T follicular helper cell (primary cell): ENCODE measurements at places on chromosomes 6 and 20.

- no peak for DNase-seq
Measured at GRCh38 chr20:4086771-4087687, 71.7 kb upstream of the RNF24 start.

DNA sequence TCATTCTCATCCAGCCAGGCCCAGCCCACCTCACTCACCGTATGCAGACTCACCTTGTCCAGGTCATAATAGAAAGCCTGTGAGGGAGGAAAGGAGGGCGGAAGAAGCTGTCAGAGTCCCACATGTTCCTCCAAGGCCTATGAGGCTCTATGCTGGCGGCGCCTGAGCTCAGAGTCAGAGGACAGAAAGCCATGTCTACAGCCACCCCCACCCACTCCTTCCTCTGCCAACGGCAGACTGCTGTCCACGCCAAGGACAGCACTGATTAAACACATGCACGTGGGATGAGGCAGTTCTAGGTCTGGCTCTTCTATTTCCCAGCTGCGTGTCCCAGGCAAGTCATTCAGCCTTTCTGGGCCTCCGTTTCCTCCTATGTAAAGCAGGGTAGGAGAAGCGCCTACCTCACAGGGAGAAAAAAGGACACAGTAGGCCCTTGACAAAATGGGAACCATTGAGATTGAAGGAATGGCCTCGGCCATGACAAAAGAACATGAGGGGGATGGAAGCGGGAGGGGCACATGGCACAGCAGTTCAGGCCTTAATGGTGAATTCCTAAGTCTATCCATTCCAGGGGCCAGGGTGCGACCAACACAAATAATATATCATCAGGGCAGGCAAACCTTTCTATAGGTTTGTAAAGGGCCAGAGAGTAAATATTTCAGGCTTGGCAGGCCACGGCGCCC, 80.1 kb downstream of the RIPOR3 start:
- DNase-seq: no peak

DNA sequence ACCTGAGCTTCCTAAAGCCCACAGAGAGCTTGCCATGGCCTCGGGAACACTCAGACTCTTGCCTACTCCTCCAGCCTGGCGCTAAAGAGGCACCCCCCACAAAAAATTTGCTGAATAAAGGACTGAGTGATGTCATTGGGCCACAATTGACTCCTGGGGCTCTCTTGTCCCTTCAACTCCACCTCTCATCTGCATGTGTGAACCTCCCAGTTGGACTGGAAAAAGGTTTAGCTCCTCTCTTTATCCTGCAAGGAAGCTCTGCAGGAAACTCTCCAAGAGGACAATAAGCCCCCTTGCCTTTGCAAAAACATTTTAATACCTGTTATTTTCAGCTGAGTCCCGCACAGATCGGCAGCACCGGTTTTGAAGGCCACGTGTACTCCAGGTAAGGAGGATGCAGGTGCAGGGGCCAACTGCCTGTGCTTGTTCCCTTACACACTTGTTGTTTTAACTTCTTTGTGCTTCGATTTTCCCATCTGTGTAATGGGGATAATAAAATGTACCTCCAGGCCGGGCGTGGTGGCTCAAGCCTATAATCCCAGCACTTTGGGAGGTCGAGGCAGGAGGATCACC, 107.3 kb downstream of the TFAP2C start:
- no peak for DNase-seq

DNA sequence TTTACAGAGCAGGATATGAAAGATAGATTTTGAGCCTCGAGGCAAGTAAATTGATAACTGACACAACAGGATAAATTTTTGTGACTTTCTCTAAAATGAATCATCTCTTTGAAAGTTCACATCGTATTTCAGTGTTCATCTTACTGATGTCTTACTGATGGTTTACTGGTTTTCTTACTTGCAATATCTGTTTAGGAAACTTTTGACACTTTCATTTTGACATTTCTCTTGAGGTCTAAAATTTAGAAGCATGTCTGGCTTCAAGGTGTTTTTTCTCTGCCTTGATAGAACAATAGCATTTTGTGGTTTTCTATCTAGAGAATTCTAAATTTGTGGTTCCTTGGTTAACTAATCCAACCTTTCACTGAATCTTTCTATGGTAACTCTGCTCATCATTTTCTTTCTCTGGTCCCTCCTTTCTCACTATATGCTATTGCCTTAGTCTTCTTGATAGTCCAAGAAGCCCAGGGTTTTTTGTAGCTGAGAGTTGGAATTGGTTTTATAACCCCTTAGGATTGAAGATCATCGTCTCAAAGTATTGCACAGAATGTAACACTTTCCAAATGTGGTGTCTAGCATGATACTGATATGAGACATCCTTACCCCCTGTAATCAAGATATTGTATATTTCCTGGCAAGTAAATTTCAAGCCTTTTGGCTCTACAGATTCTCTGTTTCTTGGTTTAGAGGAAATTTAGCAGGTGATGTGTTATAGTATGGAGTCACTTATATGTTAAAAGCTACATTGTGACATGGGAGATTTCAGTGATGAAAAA, 98.7 kb downstream of the RNF144B start:
- no peak for DNase-seq

DNA sequence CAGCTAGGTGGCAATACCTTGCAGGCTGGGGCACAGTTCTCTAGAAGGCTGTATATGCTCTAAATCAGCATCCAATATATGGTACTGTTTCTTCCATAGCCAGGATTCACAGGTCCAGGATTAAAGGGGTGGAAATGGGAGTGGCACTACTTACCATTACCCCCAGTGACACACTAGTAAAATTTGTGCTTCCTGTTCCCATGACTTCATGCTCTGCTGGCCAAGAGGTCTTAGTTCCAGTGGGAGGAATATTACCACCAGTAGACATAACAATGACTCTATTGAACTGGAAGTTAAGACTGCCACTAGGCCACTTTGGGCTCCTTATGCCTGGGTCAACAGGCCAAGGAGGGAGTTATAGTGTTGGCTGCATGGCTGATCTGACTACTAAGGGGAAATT, 174.3 kb upstream of the TNFAIP3 start:
- DNase-seq: no peak

DNA sequence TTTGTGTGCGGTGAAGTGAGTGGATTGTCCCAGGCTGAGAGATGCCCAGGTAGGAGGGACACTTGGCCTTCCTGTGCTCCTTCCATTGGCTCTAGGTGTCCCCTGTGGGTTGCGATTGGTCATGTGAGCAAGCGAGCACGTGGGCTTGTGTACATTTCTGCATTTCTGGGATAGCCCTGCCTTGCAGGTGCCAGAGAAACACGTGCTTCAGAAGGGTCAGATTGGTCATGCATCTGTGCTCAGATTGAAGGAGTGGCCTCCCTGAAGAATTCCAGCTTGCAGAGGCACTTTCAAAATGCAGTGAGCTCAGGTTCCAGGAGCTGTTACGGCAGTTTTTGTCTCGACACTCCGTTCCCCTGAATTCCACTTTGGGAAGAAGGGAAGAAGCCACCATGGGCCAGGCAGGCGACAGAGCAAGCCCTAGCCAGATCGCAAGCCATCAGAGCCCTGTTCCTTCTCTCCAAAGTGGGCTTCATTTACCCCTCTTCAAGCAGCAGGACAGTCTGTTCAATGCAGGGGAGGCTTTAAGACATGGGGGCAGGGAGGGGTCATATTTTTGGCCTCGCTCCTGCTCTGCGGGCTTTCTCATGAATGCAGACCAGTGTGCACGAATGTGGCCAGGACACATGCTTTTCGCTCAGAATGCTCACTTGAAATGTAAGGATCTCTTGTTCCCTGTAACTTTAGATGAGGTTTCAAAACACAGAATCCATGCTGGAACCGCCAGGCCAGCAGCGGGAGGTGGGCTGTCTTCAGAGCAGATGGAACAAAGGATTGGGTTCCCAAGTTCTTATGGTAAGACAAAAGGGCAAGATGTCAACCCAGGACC, 78.6 kb upstream of the AKAP12 start:
- no peak for DNase-seq

- DNase-seq: no peak
Measured at GRCh38 chr6:15254070-15254975, 8.5 kb downstream of the JARID2 start.

DNA sequence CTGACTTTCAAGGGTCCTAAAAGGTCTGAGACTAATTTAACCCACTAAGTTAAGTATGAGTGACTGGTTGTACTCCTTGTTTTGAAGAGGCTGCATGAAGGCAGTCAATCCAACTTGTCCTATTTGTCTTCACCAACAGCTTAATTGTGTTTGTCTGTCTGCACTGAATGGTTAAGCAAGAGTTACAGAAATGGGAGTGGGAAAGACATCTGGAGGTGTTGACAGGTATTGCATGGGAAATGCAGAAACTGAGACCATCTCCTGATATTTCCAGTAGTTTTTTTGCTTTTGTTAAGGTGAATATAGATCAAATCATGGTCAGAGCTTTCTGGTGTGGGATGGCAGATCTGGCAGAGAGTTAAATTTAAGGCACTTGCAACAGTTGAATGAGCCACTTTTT, 6.5 kb downstream of the FUT9 start:
- DNase-seq: no peak

DNA sequence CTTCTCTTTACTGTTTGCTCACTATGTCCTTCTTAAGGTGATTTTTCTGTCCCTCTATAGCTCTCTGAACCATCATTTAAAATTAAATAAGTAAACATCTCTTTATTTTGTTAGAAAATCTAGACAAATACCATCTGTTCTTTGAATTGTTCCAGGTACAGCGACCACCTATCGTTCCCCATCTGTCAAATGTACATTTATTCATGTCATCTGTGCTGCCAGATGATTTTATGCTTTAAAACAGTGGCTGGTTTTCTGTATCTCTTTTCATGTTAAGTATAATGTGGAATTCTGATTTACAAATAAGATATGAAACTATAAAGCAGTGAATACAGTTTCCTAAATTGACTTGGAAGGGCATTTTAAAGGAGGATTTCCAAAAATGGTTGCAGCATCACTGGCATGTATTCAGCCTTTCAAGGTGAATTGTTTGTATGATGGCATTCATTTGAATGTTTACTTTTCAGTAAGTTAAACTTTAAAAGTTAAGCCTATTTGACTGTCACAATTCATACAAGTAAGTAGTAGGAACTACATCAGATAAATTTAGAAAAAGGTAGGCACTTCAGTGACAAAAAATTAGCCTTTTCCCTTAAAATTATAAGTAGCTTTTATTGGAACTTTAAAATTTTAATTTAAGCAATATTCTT, 92.6 kb upstream of the CLVS2 start:
- DNase-seq: no peak
